Fibroblast of the aortic adventitia (primary cell): ENCODE measurements at places on chromosomes 2 and 18.

- DNase-seq, result peak; percentile 99
Measured at GRCh38 chr2:43293744-43294695, 67.6 kb upstream of the ZFP36L2 start.

DNA sequence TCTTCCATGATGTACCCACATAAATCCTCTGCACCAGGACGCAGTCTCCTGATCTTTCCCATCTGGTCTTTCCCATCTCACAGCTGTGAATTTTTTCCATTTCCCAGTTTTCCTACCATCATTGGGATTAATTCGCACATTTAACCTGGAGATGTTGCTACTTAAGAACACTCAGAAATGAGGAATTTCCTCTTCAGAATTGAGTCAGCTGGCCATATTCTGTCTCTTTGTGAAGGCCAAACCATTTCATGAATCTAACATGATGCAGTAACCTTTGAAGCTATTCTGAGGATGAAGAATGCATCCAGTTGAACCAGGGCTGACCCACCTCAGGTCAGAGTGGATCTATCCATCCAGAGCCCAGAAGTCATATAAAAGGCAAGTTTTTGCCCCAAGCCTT lies 326.8 kb downstream of the SETBP1 start:
- peak; percentile 42 for DNase-seq

- no peak for DNase-seq
Measured at GRCh38 chr18:35055726-35056125, 14.5 kb downstream of the MAPRE2 start.

DNA sequence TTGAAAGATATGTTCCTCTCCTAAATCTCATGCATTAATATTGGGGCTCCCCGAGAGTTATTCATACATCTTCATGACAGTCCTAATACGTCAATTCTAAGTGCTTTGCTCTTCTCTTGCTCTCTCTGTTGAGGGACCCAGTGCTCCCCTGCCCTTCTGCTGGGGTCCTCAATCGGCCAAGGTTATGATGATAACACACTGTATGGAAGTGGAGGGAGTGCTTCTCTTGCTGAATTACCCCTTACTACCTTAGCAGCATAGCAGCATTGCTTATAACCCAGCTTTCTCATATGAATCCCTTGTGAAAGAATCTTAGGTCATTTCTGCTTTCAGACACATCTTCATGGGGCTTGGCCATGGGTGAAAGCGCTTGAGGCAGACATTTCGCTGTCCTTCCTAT lies 43.2 kb downstream of the ITPRID2 start:
- no peak for DNase-seq

- no peak for DNase-seq
Measured at GRCh38 chr2:22795287-22795866, 589.6 kb upstream of the KLHL29 start.

- DNase-seq, result no peak
Measured at GRCh38 chr2:45172760-45173392, 163.6 kb upstream of the SIX2 start.

DNA sequence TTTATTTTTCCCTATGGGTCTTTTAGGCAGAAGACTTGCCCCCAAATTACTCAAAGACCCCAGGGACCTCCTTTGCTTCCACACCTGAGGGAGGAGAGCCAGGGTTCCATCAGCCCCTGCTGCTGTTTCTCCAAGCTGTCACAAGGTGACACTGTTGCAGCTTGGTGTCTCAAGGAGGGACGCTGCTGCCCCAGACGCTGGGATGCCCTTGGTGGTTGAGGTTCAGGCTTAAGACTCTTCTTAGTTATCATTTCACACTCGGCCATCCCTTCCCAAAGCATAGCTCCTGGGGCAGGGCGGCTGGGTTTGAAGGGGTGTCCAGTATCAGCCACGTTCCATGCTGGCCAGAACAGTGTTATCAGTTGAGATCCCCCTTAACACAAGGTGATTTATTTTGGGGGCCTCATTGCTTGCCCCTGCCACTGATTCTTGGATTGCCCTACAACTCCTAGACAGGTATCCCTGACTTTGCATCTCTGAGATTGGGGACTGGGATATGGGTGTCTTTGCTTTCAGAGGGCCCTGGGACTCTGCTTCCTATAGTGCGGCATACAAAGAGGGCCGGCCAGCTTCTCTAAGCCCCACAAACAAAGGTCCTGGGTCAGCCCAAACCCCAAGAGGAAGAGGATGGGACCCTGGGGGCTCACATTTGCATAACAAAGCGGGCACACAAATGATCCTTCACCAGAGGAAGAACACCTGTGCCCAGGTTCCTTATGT lies 22.7 kb downstream of the GPR55 start:
- DNase-seq, result peak; percentile 74

GRCh38 chr18:63828120-63828519 lies 52.9 kb downstream of the SERPINB7 start:
- no peak for DNase-seq

DNA sequence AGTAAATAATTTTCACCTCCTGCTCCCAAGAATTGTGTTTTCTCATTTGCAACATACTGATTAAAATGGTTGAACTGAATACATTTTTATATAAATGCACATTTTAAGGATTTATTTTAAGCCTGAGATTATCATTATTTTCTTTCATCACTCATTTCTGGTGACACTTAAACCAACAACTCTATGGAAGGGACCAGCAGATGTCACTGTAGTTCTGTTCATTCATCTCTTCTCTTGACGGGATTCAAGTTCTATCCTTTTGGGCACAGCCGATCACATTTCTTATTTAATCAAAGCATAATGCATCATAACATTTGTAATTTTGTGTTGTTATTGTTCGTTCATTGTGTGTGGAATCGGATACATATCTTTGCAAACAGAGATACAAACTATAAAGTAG lies 417.9 kb downstream of the HRH4 start:
- peak; percentile 75 for DNase-seq

DNA sequence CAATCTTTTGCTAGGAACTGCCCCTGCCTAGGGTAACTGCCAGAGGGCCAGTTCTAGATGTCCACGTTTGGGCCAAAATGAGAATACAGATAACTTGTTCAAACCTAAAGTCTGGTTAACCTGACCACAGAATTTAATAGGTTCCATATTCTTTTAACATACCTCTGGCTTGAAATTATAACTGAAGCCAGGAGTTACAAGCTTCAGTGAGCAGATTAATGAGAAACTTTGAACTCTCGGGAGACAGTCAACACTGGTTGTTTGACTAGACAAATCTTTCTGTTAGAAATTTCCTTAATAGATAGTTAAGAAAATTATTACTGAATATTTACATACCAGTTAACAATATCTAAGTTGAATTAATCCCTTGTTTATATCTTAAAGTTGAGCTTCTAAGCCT lies 110.0 kb upstream of the KLF7 start:
- DNase-seq, result no peak

- DNase-seq, result peak; percentile 48
Measured at GRCh38 chr2:217662984-217663602, 339.7 kb downstream of the TNS1 start.

- DNase-seq, result no peak
Measured at GRCh38 chr2:79103214-79103613, 15.4 kb upstream of the REG1B start.

- DNase-seq, result peak; percentile 4
Measured at GRCh38 chr2:42360493-42360889, 526 bp downstream of the COX7A2L start.

DNA sequence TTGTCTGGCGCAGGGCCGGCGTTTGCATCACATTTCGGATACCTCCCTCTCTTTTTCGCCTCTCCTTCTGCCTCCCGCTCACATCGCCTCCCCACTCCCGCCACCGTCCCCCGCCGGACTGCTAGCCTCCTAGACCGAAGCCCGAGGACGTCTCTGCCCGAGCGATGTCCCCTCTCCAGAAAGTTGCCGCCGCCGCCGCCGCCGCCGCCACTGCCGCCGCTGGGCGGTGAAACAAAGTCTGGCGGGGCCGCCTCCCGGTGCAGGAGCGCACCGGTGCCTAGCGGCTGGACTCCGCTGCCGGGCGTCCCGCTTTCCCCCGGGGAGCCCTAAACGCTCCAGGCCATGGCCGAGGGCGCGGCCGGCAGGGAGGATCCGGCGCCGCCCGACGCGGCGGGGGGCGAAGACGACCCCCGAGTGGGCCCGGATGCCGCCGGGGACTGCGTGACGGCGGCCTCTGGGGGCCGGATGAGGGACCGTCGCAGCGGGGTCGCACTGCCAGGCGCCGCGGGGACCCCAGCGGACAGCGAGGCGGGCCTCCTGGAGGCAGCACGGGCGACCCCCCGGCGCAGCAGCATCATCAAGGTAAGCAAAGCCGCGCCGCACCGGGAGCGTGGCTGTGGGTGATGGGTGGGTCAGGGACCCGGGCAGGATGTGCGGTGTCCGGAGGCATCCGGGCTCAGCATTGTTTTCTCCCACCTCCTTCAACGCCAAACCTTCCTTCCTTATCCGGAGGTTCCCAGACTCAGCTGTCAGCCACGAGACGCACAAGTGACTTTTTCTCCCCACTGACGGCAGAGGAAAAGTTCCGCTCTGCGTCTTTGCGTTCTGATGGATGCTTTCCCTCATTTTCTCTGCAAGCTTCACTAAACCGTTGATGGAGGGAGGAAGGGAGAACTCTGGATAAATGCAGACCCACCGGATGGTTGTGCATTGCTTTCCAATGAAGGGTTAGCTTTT lies 643 bp downstream of the PLCL1 start:
- peak; percentile 39 for DNase-seq

- no peak for DNase-seq
Measured at GRCh38 chr2:47675196-47675825, 107.6 kb upstream of the MSH6 start.

DNA sequence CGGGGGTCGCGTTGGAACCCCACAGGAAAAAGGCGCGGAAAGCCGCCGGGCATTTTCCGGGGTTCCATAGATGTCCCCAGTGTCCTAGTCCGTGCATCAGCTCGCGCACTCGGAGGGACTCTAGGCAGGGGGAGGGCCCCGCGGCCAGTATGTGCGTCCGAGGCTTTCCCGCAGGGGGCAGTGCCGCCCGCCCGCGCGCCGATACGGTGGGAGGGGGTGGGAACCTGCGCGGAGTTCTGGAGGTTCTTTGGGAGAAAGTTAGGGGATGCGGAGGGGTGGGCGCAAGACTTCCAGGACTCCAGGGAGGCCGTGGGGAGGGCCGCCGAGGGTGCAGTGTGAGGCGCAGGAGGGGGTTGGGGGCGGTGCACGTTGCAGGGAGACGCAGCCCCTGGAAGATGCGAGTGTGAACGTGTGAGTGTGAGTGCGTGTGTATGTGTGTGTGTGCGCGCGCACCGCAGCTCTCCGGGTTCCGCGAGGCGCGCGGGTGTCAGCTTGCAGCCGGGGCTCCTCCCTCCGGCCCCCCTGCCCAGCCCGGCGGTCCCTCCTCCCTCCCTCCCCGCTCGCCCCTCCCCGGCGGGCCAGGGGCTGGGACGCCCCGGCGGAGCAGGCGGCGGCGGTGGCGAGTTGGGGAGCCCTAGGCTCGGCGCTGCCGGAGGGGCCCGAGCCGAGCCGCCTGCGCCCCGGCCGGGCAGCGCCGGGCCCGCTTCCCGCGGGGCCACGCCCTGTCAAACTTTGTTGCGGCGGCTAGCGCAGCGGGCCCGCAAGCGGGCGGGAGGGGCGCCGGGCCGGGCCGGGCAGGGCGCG lies at the start of gene TCF7L1:
TSS of gene TCF7L1 (plus strand) at position 559 of the 804 bp plus-strand sequence. CDS start 293 bp downstream, outside the sequence.
- DNase-seq, result peak; percentile 84

- DNase-seq, result no peak
Measured at GRCh38 chr2:60046529-60046928, 506.9 kb downstream of the BCL11A start.

DNA sequence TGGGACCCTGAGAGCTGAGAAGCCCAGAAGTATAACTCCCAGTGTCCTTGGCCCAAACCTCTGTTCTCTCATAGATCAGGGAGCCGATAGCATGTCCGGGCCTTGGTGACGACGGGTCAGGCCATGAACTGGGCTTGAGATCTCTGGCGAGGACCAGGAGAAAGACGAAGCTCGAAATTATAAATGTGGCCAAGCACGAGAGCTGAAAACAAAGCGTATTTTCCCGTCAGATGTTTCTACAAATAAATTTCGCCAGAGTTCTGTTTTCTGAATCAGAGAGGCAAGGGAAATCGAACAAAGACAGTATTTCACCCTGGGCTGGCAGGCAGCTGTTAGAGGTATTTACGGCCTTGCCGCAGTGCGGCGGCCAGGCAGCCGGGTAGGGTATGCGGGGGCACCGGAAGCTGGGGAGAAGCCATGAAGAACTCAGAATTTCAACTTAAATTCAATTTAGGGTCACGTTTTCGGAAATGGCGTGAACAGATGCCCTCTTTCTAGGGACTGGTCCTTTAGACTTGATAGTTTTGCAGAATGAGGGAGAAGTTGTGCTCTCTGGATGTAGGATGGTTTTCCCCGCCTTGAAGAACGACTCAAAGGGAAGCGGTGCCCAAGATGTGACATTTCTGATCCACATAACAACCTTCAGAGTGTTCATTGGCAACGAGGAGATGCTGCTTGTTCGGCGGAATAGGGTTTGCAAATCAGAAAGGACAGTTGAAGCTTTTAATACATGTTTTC lies 9.6 kb downstream of the HOXD8 start:
- no peak for DNase-seq

DNA sequence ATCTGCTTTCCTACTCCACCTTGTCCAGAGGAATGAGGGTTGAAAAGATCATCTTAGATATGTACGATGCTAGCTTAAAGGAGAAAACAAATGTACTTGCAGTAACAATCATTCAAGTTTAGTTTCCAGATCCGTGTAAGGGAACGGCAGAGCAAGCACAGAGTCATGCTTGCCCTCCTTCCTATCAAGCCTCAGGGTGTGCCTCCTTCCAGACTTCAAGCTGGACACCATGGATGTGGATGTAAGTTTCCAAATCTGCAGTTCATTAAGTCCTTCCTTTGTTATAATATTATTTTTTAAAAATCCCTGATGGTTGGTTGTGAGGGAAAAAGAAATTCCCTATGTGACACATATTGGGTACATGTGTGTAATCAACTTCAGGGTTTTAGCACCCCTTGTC lies 238.9 kb upstream of the NT5C1B start:
- no peak for DNase-seq
